ENCODE measurements at places on chromosomes 2 and 18.

DNA sequence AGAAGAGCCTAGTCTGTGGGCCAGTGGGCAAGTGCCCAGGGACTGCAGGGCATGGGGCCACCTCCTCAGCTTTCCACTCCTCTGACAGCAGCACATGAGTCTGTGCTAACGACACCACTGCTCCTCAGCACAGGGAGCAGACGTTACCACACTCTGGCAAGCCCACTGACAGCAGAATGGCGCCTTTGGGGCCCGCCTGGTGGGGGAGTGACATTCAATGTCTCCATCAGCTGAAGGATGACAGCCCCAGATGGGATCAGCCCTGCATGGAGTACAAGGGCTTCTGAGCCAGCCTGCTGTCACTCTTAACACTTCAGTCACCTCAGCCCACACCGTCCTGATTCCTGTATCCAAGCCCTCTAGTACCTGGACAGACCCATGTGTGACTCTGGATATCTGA, 149.4 kb upstream of the SMAD2 start:
- no peak for DNase-seq

- peak; percentile 73 for DNase-seq
These were observed 58.6 kb downstream of the ZEB2 start for GRCh38 chr2:144461308-144461766.

GRCh38 chr2:136582628-136583205, 182.6 kb upstream of the THSD7B start:
- DNase-seq, result no peak

- no peak for DNase-seq
These were observed 537.6 kb upstream of the CDH2 start for GRCh38 chr18:28714498-28714897.

DNA sequence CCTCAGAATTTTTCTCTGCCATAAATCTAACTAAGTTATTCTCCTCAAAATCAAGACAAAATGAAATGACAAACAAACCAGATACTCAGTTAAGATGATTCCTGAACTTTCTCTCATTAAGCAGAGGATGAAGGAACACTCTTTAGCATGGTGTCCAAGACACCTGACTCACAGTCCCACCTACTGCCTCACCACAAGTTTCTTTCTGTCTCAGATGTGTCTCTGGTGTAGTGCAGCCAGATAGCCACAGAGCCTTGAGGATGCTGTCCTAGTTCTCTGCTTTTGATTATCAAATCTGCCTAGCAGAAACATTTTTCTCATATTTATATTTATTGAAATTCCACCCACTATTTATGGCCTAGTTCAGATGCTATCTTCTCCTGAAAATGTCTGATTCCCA, 103.6 kb upstream of the TMEM200C start:
- DNase-seq, result no peak

DNA sequence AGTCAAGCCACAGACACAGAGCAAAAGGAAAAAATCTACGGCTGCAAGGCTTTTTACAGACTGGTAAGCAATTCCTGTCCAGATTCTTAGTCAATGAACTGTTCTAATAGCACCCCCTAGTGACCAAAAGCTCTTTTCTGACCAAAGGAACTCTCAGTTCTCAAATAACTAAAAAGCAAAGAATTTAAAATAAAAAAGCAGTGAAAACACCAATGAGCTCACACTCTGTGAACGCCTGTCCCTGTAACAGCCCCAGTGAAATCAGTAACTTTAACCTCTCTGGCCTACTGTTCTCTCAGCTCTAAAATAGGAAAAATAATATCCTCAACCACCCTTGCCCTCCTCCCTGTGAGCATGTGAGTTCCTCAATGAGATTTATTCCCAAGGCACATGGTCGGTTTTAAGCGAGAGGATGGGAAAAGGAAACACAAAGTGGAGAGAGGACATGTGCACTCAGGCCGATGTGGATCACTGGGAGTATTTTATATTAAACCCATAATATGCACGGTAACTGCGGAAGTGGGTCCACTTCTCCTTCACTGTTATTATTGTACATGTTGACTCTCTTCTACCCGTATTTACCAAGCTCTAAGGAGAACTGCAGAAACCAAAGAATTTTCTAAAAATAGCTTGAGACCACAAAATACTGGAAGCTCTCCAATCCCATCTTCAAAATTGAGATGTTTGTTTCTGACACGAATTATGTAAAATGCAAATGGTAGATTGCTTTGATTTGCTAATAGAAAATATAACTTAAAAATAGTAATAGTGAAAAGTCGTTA, 128.5 kb downstream of the STK39 start:
- DNase-seq, result no peak

DNA sequence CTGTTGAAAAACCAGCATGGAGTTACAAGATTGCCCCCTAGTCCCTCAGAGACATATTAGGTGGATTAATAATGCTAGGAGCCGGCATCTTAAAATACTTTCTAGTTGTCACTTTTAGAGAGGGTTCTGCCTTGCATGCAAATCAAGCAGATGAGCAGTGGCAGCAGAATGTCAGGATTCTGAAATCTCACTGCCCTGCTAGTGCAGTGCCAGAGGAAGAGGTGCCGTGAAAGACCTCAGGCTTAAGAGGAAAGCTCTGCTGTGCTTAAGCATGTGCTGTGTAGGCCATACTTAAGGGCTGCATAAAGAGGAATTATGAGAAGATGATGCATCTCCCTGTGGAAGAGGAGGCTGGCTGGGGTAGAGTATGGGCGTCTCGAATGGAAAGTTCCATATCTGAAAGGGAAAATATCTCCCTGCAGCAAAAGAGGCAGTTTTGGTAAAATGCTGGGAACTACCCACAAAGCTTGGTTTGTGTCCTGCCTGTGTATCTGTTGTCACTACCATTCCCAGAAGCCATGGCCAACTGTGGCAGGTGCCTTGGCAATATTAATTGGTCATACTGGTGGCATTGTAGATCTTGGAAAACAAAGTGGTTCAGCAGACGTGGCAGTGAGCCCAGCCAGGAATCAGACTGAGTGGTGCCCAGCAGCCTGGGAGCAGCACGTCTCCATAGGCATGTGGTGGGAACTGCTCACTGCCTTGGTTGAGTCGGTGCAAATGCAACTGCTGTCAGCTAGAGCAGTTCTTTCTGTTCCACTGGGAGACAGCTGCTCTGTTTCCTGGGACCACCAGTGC, 131.9 kb downstream of the EVA1A start:
- no peak for DNase-seq

DNA sequence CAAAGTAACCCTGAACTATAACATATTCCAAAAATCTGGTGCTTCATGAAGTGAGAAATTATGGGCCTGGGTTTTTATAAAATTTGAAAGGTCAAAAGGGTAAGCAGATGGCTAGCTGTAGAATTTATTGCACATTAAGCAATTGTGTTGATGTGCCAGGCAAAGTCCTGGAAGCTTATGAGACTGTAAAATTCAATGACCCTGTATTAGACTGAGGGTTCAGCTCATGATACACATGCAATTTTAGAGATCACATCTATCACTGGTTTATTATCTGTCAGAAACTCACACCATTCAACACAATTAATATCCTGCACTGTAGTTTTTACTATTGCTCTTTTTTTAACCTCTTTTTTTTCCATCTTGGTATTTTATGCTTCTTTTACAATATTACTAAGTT, 1162.6 kb upstream of the SLC39A10 start:
- no peak for DNase-seq

DNA sequence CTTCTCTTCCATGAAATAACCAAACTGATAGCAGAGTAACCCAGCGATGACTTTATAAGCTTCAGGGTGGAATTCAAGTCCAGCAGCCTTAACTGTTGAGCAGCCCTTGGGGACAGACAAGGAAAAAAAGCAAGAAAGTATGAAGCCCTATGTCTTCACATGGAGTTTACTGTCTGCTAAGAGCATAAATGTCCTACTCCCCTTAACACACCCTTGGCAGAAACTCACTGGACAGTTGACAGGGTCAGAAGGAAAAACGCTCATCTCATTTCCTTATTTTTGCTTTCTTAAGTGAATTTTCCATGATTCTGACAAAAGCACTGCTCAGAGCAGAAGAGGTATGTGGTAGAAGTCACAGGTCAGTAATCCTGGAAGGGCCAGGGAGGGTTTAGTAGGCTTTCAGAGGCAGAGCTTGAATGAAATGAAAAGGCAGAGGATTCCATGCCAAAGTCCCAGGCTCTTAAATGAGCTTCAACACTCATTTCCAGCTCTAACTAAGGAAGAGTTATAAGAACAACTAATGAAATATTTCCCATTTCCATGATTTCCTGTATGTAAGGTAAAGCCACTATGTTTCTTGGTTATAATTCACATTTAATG, 683.3 kb upstream of the KLHL29 start:
- DNase-seq, result no peak

DNA sequence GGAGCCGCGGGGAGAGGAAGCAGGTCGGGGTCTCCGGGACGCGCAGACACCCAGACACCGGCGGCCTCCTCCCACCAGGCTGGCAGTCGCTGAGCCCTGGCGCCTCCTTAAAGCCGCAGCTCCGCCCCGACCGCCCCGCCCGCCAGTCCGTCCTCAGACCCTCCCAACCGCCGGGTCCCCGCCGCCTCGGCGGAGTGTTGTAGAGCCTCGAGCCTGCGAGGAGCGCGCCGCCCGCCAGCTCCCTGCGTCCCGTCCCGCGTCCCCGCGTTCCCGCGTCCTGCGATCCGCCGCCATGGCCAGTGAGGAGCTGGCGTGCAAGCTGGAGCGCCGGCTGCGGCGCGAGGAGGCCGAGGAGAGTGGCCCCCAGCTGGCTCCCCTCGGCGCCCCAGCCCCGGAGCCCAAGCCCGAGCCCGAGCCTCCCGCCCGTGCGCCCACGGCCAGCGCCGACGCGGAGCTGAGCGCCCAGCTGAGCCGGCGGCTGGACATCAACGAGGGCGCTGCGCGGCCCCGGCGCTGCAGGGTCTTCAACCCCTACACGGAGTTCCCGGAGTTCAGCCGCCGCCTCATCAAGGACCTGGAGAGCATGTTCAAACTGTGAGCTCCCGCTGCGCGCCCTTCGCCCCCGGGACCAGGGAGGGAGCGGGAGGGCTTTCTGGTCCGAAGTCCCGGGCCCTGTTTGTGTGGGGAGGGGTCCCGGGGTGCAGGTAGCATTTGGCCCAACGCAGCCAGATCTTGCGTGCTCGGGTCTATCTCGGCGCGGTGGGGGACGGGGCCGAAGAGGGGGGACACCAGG, at the start of gene EFHD1:
Gene EFHD1 (plus strand): TSS at position 192 of the 793 bp plus-strand sequence. CDS start 101 bp downstream, at position 293.
- DNase-seq, result peak; percentile 80

GRCh38 chr2:84851876-84852275, 29.0 kb downstream of the TRABD2A start:
- no peak for DNase-seq

DNA sequence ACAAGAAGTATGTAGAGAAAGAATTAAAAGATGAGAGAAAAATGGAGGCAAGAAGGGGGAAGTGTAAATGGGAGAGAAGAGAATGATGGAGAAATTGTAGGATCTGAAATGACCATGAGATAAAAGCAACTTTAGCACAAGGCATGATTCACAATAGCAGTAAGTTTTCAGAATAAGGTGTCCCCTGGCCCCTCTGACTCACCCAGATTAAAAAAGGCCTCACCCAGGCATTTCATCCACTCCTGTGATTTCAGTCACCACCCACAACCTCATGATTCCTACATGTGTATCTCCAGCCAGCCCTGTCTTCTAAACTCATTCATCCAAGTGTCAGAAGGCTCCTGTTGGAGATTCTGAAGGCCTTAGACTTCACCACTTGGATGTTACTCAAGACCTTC, 56.6 kb downstream of the SP100 start:
- DNase-seq, result no peak

DNA sequence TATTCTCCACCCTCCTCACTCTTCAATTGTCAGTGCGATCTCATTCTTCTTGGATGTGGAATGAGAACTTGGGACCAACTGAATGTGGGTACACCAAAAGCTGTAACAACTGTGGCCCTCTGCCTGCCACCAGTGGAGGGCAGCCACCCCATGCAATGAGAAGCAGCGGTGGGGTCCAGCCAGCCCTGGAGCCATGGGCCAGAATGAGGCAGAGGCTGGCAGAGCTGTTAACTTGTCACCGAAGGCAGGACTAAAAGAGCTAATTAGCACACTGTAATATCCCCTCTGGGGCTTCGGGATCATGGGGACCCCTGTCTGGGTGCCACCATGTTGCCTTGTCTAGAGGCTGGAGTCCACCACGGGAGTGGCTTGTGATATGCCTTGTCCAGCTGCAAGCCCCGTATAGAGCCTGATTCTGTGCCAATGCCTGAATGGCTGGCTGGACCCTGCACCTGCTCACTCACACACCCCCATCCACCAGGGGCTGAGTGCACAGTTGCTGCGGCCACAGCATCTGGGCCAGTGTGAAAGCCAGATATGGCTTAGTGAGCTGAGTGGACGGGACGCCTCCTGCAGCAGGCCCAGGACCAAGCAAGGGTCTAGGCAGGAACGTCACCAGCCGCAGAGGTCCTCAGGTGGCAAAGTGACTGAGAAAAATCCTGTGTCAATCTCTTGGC, 680.5 kb downstream of the DSC3 start:
- no peak for DNase-seq

GRCh38 chr18:24397131-24397693, 412 bp downstream of the OSBPL1A start:
- DNase-seq, result peak; percentile 61

DNA sequence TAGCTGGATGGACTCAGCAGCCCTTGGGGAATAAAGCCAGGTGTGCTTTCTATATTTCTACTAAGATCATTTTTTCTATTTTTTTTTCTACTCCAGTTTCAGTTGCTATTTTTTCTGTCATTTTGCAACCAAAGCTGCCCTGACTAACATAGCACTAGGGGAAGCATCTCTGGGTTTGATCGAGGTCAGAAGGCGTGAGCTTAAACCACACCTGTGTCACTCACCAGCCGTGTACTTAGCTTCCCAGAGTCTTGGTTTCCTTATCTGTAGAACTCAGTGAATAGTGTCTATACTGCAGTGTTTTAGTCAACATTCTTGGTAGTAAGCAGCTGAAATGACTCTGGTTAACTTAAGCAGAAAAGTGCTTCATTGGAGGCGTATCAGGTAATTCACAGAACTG, 489.6 kb upstream of the SPRED2 start:
- DNase-seq, result no peak

GRCh38 chr2:231359948-231360347, 35.6 kb upstream of the B3GNT7 start:
- DNase-seq, result no peak

DNA sequence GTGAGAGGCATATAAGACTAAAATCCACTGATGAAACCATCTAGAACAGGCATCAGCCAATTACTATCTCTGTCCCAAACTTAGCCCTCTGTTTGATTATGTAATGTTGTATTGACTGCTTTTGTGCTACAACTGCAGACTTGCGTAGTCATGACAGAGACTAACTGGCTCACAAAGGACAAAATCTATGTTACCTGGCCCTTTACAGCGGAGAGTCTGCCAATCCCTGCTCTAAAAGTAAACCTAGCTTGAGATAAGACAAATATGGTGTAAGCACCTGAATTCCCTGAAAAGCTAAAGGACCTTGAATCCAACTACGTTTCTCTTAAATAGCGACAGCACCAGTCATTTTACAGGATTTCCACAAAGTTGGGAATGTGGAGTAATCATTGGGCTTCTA, 102.8 kb upstream of the LRRTM1 start:
- no peak for DNase-seq
